ENCODE measurements at places on chromosomes 4 and X.

GRCh38 chr4:92012899-92013867 is 290.6 kb upstream of the GRID2 start:
- no peak for DNase-seq

- DNase-seq = peak; percentile 23
These were observed 226.9 kb upstream of the MID1 start for GRCh38 chrX:10847333-10847732.

- DNase-seq = no peak
These were observed 153.4 kb downstream of the ARX start for GRCh38 chrX:24862343-24862742.

GRCh38 chr4:38891051-38891983 is 23.7 kb downstream of the FAM114A1 start:
- no peak for DNase-seq

DNA sequence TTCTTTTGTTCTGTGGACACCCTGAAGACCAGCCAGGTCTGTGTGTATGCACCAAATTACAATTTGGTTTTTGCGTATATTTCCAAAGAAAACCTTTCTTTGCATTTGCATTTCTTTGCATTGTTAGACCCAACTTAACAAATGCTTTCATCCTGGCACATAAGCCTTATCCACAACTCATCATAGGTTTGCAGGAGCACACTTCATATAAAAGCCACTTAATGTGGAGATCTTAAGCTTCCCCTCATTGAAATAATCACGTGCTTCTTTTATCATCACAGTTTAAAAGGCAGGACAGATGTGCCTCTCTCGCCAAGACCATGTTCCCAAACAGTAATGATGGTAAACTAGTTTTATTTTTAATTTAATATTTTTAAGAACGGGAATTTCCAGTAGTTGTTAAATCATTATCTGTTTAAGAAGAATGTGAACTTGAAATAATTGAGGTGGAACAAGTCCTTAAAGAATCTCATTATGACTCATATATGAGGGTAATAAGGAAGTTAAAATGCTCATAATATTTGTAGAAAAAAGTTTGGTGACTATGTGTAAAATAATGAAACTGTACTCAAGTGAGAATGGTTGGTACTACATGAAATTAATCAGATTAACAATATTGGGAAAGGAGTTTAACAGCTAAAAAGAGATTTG is 65.5 kb downstream of the GLRA3 start:
- peak; percentile 1 for DNase-seq
